LoVo (cell line): ENCODE measurements at places on chromosomes 7 and 10.
A peak's percentile ranks its signal among the peaks of the same experiment; 100 is the strongest.

DNA sequence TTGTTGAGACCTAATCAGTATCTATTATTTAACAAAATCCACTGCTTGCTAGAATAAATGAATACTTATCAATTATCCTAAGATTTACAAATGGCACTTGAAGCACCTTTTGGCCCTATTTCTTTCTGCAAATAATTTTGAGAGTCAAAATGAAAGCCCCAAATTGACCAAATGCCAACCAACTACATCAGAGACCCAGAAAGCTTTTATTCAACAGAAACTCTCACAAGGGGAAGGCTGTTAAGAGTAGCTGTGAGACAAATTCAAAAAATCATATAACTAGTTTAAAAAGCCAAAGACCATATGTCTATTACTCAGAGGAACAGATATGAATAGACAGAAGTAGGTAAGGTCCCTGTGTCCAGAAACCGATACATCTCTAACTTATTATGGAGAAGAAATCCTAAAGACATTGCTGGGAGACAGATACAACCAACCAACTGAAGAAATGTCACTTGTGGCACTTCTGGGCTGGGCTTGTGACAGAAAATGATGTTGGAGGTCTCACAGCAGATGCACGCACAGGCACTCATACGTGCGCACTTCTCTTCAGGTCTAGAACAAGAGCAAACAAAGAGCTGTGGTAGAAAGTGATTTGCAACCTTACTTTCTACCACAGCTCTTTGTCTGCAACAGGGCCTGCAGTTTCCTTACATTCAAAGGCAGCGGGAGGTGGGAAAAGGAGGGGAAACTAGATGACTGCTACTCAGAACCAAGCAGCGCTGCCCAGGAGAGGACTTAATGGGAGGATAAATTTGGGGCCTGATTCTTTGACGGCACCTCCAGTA lies 58.6 kb upstream of the KCNIP2 start:
- no peak for DNase-seq

GRCh38 chr10:6195376-6195775 lies 7.4 kb upstream of the PFKFB3 start:
- DNase-seq = no peak

- no peak for DNase-seq
These were observed 21.1 kb downstream of the C7orf33 start for GRCh38 chr7:148611692-148612091.

GRCh38 chr7:1193593-1194424 lies 33.8 kb upstream of the ZFAND2A start:
- DNase-seq = peak; percentile 50

DNA sequence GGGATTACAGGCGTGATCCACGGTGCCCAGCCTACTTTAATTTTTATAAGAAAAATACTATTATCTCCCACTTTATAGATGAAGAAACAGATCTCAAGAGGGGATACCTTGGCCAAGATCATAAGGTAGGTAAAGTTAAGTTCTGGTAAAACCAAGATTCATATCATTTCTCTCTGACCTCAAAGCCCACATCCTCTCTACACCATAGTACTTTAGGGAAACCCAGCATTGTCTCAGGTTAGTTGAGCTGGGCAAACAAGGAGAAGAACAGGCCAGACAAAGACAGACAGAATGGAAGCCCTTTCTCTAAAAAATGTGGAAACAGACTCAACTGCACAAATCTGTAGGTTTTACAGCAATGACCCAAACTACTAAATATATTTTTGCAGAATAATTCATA lies 197.7 kb upstream of the FRMD4A start:
- DNase-seq = no peak

GRCh38 chr7:104074529-104074928 lies 85.1 kb upstream of the RELN start:
- no peak for DNase-seq

DNA sequence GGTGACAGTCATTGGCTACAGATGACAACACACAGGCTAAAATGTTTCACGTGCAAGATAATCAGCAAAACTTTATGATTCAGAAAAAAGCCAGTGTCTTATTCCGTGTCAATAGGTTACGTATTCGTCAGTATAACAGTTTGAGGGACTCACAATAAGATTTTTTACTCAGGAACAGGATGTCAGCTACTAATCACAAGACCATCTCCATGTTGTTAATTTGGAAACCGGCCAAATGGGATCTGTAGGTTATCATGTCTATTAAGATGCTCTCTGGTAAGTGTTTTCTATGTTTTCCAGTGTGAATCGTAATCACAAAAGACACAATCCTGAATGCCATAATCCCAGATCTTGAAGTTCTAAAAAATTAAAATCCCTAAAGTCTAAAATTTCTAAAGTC lies 197.3 kb downstream of the ETV1 start:
- no peak for DNase-seq

GRCh38 chr10:113476191-113476590 lies 76.7 kb upstream of the HABP2 start:
- no peak for DNase-seq

- no peak for DNase-seq
These were observed 44.9 kb downstream of the TLL2 start for GRCh38 chr10:96468845-96469244.

DNA sequence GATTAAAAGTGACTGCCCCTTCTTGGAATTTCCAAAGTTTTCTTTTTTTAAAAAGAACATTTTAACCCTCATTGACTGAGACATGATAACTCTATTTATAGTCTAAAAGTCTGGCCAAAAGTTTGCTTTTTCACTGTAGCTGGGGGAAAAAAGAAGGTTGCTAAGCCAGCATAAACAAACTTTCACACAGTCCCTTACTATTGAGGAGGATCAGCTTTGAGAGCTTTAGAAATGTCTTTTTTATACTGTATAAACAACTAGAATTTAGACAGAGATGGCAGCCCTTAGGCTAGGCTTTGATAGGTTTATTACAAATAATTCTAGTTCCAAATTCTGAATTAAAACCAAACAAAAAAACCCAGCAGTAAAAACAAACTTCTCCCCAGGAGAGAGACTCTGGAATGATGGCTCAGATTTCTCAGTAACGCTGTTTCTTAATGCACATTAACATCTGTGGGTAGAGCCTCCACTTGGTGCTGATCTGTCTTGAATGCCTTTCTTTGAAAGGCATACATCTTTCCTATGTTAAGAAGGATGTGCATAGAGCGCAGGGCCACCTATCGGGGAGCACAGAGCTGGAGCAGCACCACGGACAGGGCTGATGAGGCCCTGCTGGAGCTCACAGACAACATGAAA lies 100.9 kb upstream of the PDLIM1 start:
- DNase-seq = no peak

DNA sequence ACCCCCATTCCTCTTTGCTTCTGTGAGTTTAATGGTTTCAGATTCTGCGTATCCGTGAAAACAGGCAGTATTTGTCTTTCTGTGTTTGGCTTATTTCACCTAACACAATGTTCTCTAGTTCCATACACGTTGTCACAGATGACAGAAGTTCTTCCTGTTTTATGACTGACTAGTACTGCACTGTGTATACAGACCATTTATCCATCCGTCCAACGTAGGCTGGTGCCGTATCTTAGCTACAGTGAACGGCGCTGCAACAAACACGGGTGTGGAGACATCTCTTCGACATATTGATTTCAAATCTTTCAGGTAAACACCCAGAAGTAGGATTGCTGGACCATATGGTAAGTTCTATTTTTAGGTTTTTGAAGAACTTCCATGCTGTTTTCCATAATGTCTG lies 181.7 kb downstream of the PARD3 start:
- no peak for DNase-seq

DNA sequence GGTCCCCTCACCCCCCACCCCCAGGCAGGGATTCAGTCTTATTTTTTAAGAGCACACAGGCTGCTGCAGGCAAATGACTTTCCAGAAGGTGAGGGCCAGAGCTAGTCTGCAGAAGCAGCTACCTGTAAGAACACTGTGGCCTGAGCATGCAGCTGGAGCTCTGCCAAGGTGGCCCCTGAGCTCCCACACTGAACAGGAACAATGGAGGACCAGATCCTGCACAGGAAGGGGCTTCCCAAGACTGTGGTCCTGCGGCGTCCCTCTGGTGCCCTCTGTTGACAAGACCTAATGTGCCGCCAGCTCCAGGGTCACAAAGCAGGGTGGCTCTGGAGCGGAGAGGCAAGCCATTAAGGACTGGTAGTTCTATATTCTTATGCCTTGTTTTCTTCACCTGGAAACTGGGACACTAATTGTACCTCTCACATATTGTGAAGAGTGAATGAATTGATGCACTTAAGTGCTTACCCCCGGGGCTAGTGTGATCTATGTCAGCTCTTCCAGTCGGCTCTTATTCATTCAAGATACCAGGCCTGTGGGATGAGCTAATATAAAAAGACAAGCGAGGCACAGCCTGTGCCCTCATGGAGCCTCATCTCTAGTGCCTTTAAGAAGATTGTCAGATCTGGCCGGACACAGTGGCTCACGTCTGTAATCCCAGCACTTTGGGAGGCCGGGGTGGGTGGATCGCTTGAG lies 8.0 kb upstream of the BEND7 start:
- DNase-seq = peak; percentile 16

DNA sequence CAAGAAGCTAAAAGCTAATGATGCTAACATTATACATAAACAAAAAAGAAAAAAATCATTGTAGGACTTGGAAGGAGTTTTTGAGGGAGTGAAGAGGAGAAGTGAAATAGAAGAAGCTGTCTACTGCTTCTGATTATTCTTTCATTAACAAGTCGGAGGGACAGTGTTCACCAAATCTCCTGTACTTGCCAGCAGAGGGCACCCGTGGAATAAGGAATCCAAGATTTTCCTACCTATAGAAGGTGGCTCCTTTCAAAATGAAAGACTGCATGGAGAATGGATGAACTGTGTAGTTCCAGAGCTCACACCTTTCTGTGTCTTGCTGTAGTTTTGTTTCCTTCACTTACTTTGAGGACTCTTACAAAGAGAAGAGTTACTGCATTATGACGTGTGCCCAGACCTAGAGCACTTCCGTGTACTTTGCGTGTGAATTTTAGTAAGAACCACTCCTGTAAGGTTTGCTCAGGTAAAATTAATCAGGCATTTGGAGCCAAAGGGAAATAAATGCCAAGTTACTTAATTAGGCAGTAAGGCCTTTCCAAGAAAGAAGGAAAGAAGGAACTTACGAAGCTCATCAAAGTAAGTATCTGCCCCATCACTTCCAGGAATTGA lies 145.1 kb downstream of the SEMA3D start:
- peak; percentile 73 for DNase-seq

GRCh38 chr10:107118866-107119265 lies 45.6 kb downstream of the SORCS1 start:
- no peak for DNase-seq

GRCh38 chr10:125559210-125559609 lies 123.8 kb downstream of the TEX36 start:
- DNase-seq = no peak

DNA sequence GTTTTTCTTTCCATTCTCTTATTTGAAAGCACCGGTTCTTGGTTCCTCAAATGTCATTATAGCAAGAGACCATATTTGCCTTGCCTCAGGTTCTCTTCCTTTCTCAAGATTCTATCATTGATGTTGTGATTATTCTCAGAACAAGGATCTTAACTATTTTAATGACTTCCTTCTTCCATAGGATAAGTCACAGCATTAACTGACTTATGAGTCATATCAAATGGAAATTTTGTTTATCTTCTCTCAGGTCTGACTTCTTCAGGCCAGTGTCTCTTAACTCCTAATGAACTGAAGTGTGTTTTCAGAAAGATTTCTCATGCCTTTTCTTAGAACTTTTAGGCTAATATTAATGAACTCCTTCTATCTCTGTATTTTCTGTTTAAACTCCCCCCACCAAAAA lies 794.6 kb upstream of the LRRN3 start:
- no peak for DNase-seq

DNA sequence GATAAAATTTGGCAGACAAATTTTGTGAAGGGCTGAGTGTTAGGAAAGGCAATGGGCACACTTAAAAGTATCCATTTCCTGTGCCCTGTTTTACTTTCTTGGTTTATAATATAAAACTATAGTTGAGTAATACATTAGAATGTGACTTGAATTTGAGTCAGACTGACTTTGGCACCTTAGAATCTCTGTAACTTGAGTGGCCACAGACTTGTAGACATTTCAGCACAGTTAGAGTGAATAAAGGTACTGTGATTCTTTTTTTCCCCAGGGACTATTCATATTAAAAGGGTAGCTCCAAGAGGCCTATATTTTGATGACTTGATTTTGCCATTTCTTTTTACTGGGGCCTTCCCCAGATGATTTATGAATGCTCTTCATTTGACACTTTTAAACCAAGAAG lies 22.4 kb downstream of the GBF1 start:
- no peak for DNase-seq

GRCh38 chr10:113162960-113163359 lies 212.9 kb downstream of the TCF7L2 start:
- DNase-seq = no peak

DNA sequence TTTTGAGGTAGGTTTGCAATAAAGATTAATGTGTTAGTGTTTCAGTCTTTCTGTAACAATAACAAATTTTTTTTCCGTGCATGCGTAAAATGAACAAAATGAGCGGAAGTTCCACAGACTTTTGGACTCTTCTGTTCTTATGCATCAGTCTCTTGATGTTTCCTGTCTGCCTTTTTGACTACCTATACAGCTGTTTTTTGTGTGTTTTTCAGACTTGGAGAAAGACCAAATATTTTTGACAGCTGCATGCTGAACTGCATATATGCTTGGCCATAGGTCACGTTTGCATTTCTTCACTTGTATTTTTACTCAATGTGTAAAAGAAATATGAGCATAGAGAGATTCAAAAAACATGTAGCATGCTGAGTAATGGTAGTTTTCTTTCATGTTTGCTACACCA lies 119.3 kb downstream of the BBS9 start:
- DNase-seq = no peak

- no peak for DNase-seq
These were observed 69.2 kb downstream of the ARMC3 start for GRCh38 chr10:22997096-22997495.

GRCh38 chr10:85557077-85557476 lies 809.5 kb downstream of the GRID1 start:
- no peak for DNase-seq

- DNase-seq = no peak
These were observed 314.2 kb upstream of the GNAI1 start for GRCh38 chr7:79820387-79820786.

DNA sequence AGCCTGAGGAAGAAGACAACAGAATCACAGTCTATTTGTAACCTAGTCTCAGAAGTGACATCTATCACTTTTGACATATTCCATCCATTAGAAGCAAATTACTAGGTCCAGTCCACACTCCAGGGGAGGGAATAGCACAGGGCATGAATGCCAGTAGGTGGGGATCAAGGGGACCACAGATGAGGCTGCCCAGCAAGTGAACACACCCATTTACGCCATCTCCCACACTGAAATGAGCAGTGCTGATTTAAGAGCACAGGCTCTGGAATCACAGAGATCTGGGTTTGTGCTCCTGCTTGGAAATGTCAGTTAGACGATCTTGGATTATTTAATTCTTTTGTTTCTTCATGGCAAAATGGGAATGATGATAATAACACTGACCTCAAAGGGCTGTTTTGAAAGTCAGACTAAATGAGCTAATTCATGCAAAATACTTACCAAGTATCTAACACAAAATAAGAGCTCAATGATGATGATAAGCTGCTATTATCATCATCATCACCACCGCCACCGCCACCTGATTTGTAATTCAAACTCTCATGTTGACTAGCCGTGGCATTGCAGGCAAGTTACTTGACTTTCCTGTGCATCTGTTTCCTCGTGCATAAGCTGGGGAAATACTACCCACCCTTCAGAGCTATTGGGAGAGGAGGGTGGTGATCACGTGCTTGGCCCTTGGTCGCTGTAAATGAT lies 138.9 kb upstream of the KLF14 start:
- no peak for DNase-seq
